ENCODE measurements at places on chromosomes 7 and 10.

- no peak for DNase-seq
Measured at GRCh38 chr10:72123616-72124015, 35.3 kb upstream of the SPOCK2 start.

DNA sequence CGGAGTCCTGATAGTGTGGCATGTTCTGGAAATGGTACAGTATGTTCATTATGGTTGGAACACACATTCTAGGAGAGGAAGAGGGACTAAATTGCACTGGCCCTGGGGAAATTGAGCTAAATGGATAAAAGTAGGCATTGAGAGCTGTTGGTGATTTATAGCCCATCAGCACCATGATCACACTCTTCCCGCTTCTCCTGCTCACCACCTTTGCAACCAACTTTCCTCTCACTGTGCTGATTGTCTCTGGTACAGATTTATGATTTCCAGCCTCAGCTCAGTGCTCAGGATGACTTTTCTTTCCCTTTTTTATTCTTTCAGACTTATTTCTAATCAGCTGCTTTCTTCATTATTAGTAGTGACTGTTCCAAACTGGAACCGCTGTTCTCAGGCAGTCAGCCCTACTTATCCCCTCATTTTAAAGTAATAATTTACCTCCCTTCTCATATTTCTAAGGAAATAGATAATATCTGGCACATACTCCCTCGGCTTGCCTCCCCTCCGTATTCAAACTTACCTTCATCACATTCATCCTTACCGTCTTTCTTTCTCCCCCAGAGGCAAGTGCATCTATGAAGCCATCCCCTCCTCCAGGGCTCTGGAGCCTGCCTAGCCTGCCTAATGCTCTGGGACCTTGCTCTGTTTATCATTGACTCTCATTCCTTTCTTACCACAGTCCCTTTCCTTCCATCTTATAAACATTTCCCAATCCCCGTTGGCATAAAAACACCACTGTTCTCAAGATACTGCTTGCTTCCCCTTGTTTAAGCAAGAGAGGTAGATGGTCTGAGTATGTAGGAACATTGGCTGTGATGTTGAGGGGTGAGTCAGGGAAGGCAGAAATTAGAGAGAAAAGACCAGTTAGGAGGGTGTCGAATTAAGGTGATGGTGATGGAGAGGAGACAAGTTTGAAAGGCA lies 51.6 kb upstream of the RPA3 start:
- no peak for DNase-seq

GRCh38 chr10:43965918-43966570 lies 317.4 kb upstream of the ZNF32 start:
- DNase-seq, result no peak

GRCh38 chr7:54255242-54255641 lies 286.9 kb upstream of the VSTM2A start:
- no peak for DNase-seq

GRCh38 chr7:150329331-150330120 lies 6.2 kb upstream of the ACTR3C start:
- no peak for DNase-seq

GRCh38 chr7:2608921-2609411 lies 22.8 kb upstream of the TTYH3 start:
- DNase-seq, result no peak
